HepG2 (cell line): ENCODE measurements at places on chromosomes 3 and 15.

GRCh38 chr3:28008235-28008634, 233.2 kb upstream of the CMC1 start:
- no peak for DNase-seq

GRCh38 chr3:7062714-7063113, 201.8 kb downstream of the GRM7 start:
- DNase-seq: no peak

- DNase-seq: no peak
These were observed 40.5 kb downstream of the RASGRP1 start for GRCh38 chr15:38524156-38524555.

DNA sequence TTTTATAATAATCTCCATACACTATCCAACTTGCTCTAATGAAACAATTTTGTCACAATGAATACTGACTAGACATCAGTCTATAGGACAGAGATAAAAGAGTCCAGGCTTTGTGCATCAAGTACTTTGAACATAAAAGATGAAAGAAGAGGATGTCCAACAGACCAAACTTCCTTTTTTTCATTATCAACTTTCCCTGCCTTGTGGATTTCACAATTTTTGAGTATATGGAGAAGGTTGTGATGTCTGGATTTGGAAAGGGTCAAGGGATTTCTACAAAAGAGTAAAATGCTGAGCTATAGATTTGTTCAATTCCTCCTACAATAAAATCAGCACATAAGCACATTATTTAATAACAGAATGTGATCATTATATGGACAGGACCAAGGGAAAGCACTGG, 25.7 kb downstream of the CD47 start:
- no peak for DNase-seq

DNA sequence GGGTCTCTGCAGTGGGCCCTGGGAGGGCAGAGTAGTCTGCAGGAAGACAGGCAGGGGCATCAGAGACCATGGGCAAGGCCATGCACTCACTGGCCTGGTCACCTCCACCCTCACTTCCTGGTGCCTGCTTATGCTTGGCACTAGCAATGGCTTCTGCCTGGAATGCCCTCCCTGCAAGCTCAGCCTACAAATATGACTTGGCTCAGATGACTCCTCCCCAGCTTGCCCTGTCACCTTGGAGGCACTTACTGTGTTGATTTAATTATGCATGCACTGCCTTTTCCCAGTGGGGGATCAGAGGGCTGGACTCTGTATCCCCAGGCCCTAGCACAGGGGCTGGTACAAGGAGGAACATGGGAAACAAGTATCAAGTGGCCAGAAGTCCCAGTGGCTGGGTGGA, 7.8 kb downstream of the C3orf18 start:
- DNase-seq: no peak

DNA sequence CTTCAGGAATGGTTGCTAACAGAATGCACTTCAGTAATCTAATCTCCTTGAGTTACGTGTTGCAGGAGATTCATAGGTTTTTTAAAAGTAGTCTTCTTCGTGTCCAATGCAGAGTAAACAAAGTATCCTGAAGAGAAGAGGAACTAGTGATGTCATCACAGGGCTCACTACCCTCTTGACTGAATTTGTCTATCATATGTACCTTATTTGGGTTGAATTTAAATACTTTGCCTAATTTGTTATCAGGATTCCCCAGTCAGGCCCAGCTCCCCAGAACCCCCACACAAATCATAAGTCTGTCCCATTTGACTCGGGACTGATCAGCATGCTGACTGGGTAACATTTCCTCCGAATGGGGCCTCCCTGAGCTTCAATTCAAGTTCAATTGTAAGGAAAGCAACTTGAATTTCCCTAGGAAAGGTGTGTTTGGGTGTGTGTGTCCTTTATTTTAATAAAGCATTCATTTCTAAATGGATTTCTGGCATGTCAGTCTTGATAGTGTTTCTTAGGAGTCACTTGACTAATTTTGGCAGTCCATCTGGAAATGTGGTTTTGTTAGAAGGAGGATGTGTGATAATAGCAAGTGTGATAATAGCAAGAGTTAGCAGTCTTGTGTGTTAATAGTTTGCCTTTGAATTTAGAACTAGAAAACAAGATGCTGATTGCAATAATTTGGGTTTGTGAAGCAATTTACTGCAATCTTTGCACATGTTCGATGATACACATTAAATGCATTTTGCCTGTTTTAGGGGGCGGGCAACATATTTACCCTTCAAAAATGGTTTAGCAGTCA, 21.9 kb downstream of the OXNAD1 start:
- DNase-seq: no peak
